GDM1 (cell line): ENCODE measurements at places on chromosomes 16 and 17.

GRCh38 chr17:65495122-65496055 is 66.1 kb downstream of the AXIN2 start:
- no peak for DNase-seq

DNA sequence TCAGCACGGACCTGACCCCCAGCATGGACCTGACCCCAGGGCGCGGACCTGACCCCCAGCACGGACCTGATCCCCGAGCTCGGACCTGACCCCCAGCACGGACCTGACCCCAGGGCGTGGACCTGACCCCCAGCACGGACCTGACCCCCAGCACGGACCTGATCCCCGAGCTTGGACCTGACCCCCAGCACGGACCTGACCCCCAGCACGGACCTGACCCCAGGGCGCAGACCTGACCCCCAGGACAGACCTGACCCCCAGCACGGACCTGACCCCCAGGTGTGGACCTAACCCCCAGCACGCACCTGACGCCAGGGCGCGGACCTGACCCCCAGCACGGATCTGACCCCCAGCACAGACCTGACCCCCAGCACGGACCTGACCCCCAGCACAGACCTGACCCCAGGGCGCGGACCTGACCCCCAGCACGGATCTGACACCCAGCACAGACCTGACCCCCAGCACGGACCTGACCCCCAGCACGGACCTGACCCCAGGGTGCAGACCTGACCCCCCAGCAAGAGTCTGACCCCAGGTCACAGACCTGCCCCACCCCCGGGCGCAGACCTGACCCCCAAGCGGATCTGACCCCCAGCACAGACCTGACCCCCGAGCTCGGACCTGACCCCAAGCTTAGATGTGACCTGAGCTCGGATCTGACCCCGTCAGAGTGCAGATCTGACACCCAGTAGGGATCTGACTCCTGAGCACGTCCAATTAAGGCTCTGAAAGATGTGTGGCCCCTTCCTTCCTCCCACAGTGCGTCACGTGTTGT is 98.7 kb downstream of the C16orf95 start:
- DNase-seq, result no peak

GRCh38 chr17:31388770-31389656 is 2.5 kb upstream of the RAB11FIP4 start:
- DNase-seq, result no peak

GRCh38 chr16:71927383-71927782 is 32.1 kb downstream of the IST1 start:
- no peak for DNase-seq

DNA sequence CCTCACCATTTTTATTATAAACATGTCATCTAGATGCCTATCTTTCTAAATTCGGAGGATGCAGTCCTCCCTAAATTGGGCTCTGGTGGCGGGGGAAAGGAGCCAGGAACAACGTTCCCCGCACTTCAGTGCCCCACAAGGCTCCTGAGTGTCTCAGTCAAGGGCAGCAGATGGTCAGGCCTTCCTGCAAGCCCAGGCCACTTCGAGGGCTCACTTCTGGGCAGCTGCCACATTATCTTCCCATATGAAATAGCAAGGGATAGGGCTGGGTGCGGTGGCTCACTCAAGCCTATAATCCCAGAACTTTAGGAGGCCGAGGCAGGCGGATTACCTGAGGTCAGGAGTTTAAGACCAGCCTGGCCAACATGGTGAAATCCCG is 32.3 kb downstream of the FBXO31 start:
- DNase-seq, result no peak

DNA sequence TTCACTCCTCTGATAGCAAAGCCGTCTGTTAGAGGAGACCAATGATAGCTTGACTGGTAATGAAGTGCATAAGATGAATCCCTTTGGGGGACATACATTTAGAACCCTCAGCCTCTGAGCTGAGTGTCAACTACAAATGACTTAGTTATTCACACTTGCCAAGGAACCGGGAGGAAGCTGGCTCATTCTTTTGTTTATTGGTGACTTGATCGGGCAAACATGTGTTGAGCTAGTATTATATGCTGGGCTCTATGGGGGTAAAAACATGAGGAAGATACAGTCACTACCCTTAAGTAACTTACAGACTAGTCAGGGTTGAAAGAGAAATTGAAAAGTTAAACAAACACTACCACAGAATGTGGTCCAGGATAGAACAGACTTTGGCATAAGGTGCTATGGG is 3.0 kb downstream of the CCL16 start:
- DNase-seq, result no peak

DNA sequence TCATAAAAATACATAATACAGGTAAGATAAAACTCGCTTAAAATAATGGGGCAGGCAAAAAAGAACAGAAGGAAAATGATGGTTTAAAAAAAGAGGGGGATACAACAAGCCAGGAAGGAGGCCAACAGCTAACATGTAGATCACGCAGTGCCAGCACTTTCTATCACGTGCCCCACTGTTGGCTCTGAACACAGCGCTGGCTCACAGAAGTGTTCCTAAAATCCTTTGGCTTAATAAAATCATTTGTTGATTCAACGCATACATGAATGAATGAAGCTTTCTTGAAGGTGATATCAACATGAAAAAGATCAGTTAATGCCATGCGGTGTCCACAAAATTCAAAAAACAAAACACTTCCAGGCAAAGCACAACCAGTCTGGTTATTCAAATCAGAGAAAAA is 8.5 kb downstream of the ITGAE start:
- no peak for DNase-seq

- no peak for DNase-seq
These were observed 50.9 kb downstream of the MRC2 start for GRCh38 chr17:62678214-62678919.

DNA sequence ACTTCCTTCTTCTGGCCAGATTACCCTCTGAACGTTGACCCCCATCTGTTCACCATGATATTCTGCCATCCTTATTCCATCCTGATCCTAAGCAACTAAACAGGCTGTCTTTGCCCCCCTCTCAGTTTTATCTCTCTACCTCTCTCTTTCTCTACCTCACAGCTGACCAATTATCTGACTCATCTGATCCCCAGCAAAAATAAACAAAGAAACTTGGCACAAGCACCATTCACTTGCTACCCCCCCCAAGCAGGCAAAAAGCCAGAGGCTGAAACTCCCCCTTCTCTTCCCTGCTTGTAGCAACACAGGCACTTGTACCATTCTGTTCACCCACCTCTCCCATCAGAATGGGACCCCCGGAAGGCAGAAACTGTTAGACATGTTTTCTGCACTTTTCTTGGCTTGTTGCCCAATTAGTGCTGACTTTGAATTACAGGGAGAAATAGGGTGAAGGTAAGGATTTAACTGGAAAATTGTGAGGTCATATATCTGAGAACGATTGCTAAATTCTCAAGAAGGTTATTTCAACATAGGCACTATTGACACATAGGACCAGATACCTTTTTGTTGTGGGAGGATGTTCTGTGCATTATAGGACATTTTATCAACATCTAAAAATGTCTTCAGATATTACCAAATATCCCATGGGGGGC is 163.2 kb downstream of the TOX3 start:
- no peak for DNase-seq

DNA sequence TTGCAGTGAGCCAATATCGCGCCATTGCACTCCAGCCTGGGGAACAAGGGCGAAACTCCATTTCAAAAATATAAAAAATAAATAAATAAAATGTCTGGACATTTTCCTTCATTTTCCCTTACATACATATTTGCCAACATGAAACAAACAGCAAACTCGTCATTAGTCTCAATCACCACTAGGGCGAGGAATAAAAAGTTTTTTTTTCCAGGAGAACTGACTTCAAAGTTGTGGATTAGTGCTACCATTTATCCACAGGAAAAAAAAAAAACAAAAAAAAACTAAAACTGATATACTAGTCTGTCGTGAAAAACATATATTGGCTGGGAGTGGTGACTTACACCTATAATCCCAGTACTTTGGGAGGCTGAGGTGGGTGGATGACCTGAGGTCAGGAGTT is 77.0 kb upstream of the MTMR4 start:
- no peak for DNase-seq

DNA sequence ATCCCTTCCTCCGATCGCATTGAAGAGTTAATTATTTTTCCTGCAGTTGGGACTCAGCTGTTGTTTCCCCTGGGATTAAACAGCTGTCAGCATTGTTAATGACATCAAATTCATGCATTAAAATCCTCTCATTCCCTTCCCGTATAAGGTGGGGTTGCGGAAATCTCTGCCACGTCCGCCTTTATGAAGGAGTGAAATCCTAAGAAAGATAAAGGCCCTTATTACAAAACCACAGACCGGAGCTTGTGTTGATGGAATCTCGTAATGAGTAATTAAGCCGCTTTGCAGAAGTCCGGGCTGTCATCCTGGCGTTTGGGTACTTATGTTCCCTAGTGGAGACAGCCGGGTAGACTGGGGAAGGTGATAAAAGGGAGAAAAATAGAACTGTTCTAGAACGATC is 627.6 kb downstream of the MAF start:
- no peak for DNase-seq

GRCh38 chr17:75439287-75439686 is 17.1 kb upstream of the TMEM94 start:
- DNase-seq, result no peak

- no peak for DNase-seq
These were observed 33.5 kb upstream of the BCO1 start for GRCh38 chr16:81204798-81205680.

DNA sequence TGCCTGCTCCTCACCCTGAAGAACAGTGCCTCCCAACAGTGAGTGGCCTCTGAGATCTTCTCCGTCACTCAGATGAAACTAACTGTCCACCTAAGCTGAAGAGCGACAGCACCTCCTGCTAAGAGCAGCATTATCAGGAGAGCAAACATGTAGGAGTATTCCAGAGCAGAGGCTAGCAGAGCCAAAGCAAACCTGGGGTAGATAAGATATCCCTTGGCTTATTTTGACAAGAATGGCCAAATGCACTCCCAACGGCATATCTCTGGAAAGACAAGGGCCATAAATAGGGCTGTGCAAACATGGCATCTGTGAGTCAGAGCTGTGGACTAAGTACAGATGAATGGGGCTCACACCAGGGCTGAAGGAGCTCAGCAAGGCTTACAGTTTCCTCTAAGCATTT is 96.3 kb downstream of the NDEL1 start:
- DNase-seq, result no peak

DNA sequence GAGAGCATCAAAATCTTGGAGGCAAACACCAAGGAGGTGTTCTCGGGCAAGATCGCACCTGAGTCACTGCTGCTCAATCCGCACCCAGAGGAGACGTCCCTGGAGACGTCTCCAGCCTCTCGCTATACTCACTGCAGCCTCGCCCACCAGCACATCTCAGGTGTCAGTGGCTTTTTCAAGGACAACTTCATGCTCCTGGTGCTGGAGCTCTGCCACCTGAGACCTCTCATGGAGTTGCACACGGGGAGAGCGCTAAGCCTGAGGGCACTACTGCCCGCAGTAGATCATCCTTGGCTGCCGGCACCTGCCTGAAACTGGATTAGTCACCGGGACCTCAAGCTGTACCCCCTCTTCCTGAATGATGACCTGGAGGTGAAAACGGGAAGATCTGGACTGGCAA is 2.6 kb upstream of the MBTPS1 start:
- DNase-seq, result no peak

DNA sequence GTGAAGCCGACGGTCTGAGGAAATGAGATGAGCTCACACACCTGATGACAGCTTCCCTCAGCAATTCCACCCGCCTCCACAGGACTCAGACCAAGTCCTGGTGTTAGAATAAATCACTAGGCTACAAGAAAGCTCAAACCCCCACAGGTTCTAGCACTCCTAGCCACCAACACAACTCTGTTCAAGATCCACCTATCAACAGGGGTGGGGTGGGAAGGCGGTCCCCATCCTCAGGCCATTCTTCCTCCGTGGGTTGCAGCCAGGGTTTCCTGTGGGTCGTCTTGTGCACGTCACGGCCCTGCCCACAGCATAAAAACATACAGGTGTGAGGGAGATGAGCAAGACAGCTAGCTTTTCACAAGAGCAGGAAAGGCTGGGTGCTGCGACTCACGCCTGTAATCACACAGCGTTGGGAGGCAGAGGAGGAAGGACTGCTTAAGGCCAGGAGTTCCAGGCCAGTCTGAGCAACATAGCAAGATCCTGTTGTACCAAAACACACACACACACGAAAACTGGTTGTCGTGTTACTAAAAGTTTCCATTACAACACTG is 81.1 kb downstream of the ANKRD11 start:
- DNase-seq, result no peak

DNA sequence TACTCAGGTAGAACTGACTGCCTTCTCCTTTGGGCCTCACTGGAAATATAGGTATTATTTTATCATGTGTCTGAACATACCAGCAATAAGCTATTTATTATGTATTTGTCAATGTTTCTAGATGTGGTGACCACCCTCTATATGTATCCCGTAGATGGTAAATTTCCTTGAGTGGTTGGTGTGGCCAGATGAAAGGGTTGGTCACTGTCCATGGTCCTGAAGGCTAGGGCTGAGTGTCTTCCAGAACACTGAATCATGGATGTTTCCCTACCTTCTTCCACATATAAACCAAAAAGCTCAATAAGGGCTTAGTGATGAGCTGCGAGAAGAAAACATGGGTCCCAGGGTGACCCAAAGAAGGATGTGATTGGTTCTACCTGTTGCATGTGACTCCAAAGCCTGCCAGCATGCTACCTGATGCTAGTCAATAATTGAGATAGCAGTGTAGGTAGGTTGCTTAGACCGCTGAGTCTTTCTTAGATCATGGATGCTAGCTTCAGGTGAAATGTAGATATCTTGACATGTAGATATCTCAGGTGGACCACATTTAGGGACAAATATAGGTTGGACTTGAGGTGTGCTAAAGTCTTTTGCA is 150.3 kb downstream of the ASIC2 start:
- no peak for DNase-seq

DNA sequence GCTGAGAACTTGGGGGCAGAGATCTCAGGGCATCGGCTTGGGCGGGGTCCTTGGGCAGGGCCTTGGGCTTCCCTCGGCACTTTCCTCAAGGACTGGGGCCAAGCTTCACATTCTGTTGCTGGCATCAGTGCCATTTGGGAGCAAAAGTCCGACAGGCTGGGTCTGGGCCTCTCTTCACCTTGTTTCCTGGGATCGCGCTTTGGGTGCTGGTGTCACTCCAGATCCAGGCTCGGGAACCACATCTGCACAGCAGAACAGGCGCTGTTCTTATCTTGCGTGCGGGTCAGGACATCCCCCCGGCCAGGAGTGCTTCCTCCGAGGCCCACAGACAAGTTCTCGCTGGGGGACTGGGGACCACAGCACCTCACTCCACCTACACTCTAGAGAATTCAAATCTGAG is 31.1 kb upstream of the CDH15 start:
- no peak for DNase-seq

- no peak for DNase-seq
These were observed 116.6 kb downstream of the XYLT1 start for GRCh38 chr16:17354141-17354601.

DNA sequence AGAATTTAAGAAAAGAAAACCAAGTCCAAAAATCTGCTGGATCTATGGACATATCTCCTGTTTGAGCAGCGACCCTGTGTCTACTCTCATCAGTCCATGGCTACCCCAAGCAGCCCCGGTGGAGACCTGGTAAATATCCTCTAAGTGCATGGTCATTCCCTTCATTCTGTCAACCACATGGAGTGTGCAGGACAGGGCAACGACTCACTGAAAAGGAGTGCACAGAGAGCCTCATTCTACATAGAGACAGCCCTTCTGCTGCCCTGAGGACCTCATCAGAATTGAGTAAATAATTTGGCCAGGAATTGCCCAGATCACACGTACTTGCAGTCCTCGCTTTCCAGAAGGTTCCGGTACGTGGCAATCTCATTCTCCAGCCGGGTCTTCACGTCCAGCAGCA is 3.0 kb downstream of the KRT38 start:
- DNase-seq, result no peak
